Kidney (tissue), 22 donors: ENCODE measurements at places on chromosomes 1 and 21.

DNA sequence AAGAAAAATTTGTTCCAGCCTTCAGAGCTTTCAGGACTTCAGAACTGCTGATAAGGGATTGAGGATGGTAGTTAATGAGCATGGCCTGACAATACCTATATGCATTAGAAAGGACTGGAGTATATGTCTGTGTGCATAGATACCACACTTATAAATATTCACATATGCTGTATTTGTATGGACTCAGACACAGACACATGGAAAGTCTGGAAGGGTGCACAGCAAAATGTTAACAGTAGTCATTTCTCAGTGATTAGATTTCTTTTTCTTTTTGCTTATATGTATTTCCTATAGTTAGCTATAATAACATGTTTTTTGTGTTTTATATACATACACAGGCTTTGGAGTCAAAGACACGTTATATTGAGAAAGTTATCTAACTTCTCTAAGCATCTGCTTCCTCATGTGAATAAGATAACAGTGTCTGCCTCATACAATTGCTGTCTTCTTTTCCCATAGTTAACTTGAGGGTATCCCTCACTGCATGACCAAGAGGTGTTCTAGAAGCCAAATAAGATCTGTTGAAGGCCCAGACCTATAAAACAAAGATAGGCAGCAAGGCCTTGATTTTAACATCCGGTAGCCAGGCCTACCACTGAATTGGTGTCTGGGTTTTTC lies 31.3 kb downstream of the INPP5B start:
- no peak for DNase-seq

DNA sequence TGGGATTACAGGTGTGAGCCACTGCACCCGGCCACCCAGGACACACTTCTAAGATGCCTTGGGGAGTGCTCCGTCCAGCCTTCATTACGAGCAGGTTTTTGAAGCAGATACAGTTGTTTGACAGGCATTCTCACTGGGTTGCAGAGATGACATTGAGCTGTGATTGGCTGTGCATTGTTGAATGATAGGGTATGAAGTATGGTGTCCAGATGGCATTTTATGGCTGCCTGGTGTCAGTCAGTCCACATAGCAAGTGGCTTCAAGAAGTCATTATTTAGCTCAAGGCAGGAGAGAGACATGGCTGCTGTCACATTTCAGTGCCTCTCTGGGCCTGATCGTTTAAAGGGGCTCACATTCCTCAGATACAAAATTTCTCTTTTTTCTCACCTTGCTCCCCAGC lies 14.8 kb upstream of the PADI2 start:
- DNase-seq = no peak

DNA sequence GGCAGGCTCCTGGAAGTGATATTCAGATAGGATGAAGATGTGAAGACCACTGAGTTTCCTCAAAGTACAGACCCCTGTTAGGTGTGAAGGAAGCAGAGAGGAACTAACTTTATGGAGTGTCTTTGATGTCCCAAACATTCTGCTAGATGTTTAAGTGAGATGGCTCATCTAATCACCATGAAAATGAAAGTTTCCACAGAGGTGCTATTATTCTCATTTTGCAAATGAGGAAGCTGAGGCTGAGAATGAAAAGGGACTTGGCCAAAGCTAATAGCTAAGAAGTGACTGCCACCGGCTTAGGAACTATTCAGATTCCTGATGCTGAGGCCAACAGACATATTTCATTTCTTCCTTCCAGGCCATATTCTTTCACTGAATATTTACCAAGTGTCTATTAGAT lies 45.9 kb upstream of the WLS start:
- no peak for DNase-seq

DNA sequence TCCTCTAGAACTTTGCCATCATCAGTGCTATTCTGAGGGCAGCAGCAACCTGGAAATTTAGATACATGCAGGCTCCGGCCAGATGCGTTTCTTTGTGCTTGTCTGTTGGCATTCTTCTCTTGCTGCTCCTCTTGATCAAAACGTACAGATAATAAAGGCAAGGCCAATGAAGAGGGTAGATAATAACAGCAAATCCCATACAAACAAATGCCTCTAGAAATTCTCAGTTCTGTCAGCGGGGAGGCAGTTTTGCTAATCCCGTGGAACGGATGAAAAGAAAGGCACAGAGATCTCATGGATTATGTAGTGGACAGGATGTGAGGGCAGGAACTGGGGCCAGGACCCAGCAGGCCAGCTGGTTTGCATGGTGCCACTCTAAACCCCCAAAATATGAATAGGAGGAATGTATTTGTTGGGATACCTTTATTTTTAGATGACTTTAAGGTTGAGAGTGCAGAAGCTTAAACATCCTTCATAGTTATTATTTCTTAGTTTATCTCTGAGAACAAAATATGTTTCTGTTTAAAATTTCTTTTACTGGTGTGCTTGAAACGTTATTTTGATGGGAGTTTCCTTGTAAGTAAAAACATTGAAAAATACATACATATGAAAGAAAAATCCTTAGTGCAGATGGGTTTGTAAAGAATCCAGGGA lies 1.5 kb downstream of the ITSN1 start:
- no peak for DNase-seq

DNA sequence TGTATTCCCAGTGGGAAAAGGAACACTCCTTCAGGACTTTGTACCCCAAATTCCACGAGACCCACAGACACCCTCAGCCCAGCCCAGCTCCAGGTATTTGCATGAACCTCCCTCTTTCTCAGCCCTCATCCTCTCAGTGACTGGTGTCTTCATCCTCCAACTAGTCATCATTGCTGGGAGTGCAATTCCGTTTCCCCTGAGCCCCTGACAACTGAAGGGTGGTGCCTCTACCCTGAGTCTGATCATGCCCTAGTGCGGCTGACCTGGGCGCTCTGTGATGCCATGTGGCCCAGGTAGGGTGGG lies 3.8 kb upstream of the ZNF692 start:
- no peak for DNase-seq

GRCh38 chr1:3614755-3615742 lies 3.7 kb upstream of the MEGF6 start:
- no peak for DNase-seq

DNA sequence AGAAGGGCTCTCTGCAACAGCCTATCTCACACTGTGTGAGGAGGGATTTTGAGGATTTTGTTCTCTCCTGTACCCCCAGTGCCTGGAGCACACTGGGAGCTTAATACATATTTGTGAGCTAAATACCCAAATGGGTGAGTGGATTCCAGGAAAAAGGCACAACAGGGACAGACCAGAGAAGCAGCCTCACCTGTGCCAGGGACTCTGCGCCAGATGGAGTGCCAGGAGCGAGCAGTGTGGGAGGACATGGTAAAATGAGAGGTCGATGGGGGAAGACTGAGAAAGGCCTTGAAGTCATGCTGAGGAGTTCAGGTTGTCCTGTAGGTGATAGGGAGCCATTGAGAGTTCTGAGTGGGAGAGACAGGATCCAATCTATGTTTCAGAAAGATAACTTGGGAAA lies 11.0 kb upstream of the KCNA2 start:
- no peak for DNase-seq

GRCh38 chr1:38834937-38835827 lies 24.4 kb downstream of the RRAGC start:
- peak; percentile 94 for DNase-seq

DNA sequence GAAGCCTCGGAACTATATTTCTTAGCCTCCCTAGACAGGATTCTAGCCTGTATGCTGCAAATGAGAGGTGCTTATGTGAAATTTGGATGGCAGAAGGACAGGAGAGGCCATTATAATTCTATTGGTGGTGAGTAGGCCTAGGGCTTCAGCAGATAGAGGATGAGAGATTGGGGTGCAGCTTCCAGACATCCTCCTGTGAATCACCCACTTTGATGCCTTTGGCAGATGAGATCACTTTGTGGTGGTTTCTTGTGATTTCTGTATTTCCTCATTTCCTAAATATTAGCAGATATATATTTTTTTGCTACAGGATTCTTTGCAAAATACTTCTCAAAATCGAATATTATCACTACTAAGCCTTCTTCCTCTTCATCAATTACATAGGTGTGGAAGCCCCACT lies 37.3 kb downstream of the MFSD2A start:
- DNase-seq = no peak

DNA sequence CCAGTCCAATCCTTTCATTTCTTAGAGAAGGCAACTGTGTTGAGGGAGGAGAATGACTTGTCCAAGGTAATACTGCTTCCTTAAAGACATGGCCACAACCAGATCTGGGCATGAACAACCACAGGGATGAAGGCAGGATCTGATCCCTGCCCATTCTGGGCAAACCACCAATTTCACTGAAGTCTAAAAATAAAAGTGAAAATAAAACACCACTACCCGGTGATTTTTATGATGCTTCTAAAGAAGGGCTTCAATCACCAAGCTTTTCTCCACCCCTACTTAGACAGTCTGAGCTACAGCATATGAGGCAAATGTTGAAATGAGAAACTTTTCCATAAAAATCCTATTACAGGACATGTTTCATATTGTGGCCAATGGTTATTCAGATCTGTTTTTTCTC lies 133.0 kb downstream of the PTPN14 start:
- no peak for DNase-seq

GRCh38 chr1:86453664-86454063 lies 15.1 kb upstream of the CLCA1 start:
- DNase-seq = no peak

GRCh38 chr1:170410401-170411166 lies 121.4 kb upstream of the GORAB start:
- no peak for DNase-seq

- DNase-seq = no peak
These were observed 114.4 kb upstream of the DPT start for GRCh38 chr1:168843401-168843800.

DNA sequence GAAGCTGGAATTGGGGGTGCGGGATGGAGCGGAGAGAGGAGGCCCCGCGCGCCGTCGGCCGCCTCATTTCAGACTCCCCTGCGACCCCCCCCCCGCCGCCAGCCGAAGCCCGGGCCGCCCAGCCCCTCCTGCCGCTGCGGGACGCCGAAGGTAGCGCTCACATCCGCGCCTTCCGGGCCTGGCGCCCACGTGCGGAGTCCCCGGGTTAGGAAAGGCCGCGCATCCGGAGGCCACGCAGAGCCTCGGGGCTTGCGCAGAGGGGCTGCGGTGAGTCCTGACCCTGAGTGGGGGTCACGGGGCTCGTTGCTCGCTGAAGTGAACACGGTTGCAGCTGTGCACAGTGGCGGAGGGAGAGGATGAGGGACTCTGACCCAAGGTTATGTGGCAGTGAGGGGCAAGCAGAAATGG lies 552 bp upstream of the ZNF496 start:
- DNase-seq = peak; percentile 87

GRCh38 chr1:59701376-59701775 lies 113.4 kb upstream of the HOOK1 start:
- no peak for DNase-seq

- DNase-seq = no peak
These were observed 17.2 kb downstream of the DNAJC16 start for GRCh38 chr1:15543589-15544568.

DNA sequence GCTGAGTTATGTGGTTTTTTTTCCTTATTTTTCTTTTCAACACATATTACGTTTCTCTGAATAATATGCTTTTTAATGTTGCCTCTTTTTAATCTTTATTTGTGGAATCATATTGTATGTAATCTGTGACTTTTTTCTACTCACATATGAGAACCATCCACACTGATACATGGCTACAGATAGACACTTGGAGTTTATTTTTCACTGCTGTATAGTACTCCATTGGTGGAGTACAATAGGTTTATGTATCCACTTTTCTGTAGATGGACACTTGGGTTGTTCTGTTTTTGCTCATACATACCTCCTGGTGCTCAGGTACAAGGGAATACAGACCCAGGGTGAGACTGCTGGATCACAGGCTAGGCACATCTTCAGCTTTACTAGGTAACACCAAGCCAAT lies 71.5 kb upstream of the ERG start:
- no peak for DNase-seq

- DNase-seq = peak; percentile 93
These were observed 470 bp downstream of the TNR start for GRCh38 chr1:175742790-175743459.

- DNase-seq = no peak
These were observed 56.5 kb downstream of the LAMC2 start for GRCh38 chr1:183242556-183242955.

DNA sequence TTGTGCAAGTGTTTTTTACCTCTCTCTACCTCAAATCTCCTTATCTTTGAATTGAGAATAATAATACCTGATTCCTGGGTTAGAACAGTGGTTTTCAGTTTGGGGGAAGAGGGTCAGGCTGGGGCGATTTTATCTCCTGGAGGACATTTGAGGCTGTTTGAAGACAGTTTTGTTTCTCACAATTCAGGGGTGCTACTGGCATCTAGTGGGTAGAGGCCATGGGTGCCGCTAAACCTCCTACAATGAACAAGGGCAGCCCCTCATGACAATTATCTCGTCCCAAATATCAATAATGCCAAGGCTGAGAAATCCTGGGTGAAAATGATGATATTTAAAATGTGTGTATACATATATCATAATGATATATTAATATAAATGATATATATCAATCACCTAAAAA lies 139.1 kb upstream of the USH2A start:
- no peak for DNase-seq

DNA sequence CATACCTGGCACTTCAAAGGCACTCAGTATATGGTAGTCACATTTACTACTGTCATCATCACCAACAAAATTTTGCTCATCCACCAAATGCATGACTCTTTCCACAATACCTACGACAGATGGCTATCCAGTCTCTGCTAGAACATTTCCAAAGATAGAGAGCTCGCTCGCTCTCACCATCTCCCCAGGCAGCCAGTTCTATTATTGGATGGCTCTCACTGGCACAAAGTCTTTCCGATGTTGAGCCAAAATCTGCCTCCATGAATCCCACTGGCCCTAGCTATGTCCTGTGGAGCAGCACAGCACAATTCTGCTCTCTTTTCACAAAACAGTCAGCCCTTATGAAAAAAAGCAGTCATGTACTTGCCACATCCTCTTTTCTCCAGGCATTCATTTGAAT lies 102.1 kb downstream of the DAB1 start:
- DNase-seq = no peak

DNA sequence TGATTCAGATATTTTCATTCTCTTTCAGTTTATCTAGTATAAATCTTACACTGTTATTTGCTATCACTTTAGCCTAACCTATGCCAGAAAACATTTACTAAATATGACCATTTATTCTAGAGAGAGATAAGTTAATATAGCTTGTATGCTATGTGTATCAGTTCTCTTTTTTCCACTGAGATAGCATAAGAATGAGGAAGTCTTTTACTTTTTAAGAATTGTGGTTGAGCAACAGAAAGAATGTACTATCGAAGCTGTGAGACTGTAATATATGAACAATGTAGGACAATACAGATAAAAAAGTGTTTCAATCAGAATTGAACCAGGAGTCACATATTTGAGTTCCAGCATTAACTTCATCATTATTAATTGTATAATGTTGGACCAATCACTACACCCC lies 479.9 kb upstream of the PLXNA2 start:
- no peak for DNase-seq

- DNase-seq = no peak
These were observed 34.3 kb upstream of the PTGFRN start for GRCh38 chr1:116875391-116875790.
